Mesendoderm (in vitro differentiated cells): ENCODE measurements at places on chromosomes 13 and 19.

DNA sequence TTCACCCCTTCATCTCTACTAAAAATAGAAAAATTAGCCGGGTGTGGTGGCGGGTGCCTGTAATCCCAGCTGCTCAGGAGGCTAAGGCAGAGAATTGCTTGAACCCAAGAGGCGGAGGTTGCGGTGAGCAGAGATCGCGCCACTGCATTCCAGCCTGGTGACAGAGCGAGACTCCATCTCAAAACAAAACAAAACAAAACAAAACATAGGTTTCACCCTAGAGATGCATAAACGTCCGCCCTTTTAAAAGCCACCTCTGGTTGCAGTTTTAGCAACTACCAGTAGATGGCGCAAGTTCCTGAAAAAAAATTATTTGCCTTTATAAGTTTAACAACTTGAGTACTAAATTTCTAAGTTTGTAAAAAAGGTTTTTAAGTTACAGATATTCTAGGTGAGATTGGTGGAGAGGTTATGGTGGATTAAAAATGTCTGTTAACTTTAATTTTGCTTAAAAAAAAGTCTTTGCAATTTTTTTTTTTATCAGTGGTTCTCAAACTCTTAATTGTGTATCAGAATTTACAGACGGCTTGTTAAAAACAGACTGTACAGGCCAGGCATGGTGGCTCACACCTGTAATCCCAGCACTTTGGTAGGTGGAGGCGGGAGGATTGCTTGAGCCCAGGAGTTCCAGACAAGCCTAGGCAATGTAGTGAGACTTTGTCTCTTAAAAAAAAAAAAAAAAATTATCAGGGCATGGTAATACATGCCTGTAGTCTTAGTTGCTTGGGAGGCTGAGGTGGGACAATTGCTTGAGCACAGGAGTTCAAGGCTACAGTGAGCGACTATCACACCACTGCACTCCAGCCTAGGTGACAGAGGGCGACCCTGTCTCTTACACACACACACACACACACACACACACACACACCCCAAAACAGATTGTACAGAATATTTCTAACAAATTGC, 42.1 kb downstream of the NAA16 start:
- peak; percentile 79 for DNase-seq

DNA sequence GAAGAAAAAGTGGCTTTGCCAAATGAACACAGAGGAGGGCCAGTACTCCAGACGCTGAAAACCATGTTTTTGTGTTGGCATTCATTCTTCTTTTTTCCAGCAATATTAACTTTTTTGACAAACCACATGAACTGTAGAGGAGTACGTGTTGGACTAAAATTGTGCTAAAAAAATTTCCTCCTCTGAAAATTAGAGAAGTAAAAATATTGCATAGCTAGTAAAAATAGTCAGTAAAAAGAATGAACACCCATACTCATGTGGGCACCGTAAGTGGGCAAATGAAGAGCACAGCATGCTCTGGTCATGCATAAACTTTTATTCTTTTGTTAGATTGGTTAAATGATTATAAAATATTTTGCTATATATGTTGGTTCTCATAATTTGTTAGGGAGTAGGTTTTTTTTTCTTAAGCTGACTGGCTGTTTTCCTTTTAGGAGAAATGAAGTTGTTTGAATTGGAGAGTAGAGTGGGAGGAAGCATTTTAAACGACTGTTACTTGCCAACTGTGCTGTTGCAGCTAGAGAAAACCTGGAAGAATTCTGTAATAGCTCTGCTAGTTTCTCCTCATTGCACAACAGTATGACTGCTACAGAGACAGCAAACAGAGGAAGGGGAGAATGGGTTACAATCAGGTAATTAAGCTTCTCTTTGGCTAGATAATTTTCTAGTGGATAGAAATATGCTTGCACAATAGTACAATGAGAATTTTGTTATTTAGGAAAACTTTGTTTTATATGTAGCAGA, 222.4 kb downstream of the KCTD12 start:
- DNase-seq, result no peak

GRCh38 chr13:76826527-76826926, 59.7 kb downstream of the KCTD12 start:
- DNase-seq, result no peak

DNA sequence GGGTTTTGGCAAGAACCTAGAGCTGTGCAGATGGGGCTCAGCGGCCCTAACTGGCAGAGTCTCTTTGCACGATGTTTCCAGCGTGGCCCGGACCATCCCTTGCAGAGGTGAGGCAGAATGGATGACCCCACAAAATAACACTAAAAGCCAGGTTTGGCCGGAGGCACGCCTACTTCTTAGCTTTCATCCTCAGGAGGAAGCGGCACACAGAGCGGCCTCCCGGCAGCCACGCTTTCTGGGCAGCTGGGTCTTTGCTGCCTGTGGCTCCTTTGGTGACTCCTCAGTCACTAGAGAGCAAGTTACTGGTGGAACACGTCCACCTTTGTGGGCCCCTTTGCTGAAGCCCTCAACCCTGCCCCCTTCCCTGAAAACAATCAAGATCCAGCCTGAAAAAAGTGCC, 25.2 kb downstream of the TEX29 start:
- no peak for DNase-seq

- DNase-seq, result no peak
Observed at GRCh38 chr19:23321953-23322549, 71.9 kb upstream of the ZNF724 start.

DNA sequence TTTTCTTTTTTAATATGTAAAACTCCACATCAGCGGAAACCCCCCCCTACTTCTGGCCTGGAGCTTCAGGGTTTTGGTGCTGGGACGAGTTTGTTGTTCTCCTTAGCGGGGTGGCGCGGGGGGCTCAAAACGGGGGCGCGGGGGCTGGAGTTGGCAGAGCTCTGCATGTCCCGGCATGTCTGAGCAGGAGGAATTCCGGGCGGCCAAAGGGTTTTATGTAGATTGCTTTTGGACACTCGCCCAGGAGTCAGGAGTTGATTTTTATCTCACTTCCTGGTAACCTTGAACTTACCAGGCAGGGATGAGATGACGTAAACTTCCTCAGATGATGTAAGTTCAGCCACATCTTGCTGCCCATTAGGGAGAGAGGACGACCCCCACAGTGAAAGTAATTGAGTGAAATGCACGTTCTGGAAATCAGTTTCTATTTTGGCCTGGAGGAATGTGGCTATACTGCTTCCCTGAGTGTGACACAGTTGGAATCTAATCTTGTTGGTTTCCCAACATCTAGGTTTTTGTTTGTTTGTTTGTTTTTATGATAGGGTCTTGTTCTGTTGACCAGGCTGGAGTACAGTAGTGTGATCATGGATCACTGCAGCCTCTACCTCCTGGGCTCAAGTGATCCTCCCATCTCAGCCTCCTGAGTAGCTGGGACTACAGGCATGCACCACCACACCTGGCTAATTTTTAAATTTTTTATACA, 21.0 kb upstream of the GDF15 start:
- peak; percentile 99 for DNase-seq

GRCh38 chr13:46665633-46666482, 112.9 kb downstream of the LRCH1 start:
- peak; percentile 46 for DNase-seq

DNA sequence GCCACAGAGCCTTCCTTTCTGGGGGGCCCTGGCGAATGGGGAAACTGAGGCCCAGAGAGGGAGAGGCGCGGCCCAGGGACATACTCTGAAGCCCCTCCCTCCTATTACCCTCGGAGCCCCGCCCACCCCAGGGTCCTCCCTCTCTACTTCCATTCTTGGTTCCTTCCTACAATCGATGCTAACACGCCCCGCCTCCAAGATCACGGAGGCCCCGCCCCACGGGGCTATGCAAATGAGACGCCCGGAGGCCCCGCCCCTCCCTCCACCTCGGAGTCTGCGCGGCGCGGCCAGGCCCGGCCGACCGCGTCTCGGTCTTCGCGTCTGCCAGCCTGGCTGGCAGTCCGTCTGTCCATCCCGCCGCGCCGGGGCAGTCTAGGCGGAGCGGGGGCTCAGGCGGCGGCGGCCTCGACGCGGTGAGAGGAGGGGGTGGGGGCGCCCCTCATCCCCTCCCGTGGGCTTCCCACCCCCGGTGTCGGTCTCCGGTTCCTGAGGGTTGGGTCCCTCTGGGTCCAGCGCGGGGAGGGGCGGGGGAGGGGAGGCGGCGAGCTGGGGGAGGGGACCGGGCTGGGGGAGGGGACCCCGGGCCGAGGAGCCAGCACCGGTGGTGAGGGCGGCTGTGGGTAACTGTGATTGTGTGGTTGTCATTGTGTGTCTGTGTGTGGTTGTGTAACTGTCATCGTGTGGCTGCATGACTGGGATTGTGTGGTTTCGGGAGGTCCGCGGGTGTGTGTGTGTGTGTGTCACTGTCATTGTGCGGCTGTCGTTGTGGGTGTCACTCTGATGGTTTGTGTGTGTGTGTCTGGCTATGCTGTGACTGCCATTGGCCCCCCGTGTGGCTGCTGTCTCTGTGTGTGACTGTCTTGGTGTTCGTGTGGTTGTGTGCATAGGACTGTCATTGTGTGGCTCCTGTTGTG, at the start of gene PLPPR2:
PLPPR2 (plus strand) TSS at position 273 of the 914 bp plus-strand sequence. CDS start 2,242 bp downstream, outside the sequence.
- peak; percentile 96 for DNase-seq

DNA sequence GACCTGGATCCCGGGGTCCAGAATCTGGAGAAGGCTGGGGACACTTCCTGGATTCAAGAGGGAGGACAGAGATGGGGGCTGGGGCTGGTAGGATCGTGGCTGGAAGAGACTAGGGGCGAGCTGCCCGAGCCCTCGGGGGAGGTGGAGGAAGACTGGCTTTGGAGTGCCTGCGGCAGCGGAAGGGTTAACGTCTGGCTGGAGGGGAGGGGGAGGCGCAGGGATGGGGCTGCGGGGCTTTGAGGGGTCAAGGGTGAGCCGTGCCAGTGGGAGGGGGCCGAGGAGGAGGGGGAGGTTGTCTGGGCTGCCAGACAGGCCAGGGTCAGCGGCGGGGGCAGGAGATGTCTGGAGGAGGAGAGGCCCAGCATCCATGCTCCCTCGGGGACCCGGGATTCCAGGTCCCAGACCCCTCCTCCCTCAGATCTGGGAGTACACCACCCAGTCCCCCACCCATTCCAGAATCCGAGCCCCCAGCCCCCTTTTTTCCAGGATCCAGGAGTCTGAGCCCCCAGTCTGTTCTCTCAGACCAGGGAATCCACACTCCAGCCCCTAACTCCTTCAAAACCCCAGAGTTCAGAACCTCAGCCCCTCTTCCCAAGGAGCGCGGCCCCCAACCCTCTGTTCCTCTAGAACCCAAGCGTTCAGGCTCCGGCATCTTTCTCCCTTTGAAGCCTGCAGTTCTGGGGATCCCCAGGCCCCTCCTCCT, 3.2 kb upstream of the SPACA6 start:
- DNase-seq, result peak; percentile 96

DNA sequence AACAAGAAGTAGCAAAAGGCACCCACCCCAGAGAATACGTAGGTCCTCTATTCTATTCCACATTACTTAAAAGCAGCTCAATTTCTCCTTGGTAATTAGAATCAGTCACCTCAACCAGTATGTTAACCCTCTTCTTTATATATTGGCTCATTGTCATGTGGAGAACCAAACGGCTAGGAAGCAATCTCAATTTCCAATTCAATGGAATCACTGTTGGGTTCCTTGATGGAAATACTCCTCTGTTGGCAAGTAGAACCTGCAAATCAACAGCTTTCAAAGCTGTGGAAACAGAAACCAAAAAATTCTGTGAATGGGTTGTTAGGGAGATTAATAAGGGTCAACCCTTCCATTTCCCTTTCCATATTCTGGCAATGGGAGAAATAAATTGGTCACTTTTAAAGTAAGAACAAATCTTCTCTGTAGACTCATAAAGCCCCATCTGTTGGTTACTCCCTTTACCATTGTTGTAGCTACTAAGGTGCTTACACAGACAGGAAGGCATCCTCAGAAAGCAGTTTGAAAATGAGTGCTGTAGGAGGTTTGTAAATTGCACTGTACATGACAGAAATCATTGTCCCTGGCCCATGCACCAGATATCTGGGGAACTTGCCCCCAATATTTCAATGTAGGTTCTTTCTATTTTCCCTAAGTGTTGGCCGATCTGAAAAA, 138.6 kb upstream of the UFM1 start:
- no peak for DNase-seq

DNA sequence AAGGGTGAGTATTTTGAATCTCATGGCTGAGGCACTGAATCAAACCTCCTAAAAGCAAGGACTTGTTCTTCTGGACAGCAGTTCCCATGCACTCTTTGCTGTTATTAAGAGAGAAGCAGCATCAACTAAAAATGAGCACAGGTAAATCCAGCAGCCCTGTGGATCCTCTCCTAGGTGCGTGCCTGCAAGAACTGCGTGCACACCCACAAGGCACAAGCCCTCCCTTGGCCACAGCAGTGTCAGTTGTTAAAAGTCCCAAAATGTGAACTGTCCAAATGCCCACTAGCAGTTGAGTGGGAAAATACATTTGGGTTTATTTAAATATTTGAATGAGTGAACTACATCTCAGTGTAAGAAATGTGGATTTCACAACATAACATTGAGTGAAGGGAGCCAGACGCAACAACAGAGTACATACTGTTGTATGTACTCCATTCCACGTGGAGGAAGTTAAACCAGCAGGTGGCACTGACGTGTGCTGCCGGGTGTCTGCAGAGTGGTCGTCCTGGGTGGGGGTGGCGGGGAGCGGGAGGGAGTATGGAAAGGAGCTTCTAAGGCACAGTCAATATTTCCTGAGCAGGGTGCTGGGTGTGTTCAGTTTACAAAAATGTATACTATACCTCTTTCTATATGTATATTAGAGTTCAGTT, 266.4 kb downstream of the NALCN start:
- DNase-seq, result peak; percentile 80
